ENCODE measurements at places on chromosomes 4 and X.
A peak's percentile ranks its signal among the peaks of the same experiment; 100 is the strongest.

DNA sequence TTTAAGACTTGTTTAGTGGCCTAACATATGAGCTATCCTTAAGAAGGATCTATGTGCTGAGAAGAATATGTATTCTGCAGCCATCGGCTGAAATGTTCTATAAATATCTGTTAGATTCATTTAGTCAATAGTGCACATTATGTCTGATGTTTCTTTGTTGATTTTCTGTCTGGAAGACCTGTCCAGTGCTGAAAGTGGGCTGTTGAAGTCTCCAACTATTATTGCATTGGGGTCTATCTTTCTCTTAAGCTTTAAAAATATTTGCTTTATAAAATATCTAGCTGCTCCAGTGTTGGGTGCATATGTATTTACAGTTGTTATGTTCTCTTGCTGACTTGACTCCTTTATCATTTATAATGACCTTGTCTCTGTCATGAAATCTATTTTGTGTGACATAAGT is 9.4 kb upstream of the BLTP1 start:
- no peak for DNase-seq

- no peak for DNase-seq
Observed at GRCh38 chr4:180449395-180449956, 1793.7 kb upstream of the TENM3 start.

DNA sequence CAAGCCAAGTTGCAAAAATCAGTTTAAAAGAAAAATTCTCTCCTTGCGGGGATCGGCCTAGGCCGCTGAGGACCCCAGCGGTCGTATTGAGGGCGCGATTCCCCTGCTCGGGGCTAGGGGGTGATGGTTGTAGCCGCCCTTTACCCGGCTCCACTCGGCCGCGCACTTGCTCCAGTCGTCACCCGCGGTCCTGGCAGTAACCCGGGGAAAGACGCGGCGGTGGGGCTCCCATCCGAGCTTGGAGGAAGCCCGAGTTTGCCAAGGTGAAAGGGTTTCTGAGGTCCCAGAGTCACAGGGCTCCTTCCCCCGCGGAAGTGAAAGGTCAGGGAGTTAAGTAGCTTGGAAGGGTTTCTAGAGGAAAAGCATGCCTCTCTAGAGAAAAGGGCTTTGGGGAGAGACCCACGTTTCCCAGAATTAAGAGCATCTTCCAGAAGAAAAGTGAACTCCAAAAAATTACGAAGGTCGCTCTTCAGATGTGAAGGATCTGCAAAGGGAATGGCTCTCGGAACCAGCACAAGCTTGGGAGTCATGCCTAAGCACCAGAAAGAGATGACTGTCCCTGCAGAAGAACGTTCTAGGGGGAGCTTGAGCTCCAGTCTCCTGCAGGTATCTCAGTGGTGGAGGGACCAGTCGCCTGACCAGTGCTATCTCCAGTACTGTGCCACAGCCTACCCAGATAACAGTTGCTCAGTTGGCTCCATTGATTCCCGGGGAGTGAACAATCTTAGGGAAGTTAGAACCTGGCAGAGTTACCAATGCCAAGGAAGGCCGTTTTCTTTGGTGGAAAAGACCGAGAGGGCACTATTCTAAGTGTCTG is 875 bp downstream of the LAP3 start:
- peak; percentile 20 for DNase-seq

DNA sequence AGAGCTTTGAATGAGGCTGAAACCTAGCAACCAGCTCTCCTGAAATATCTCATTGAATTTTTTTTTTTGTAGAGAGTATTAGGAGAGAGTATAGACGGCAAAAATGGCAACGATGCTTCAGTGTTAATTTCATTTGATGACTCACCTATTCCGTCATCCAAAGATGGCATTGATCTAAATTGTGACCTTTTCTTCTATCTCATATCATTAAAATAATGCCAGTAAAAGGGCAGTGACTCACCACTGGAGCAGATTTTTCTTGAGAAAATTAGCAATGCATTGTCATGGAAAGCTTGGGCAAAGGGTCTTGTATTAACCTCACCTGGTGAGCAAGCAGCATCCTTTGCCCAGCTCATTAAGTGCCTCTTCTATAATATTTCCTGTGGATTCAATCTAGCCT is 19.6 kb downstream of the VMA21 start:
- DNase-seq = no peak

DNA sequence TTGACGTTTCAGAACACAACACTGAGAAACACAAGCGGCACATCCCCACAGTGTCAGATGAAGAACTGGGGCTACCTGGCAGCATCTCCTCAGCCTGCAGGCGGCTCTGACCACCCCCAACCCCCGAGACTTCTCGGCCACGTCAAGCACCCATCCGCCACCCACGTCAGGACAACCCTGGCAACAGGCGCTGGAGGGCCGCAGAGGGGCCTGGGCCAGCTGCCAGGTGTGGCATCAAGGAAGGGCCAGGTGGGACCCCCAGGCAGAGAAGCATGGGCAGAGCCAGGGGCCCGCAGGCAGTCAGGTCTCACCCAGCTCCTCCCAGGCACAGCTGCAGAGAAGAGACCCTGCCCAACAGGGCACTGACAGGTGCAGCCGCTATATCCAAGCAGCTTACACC is 22.3 kb downstream of the GAK start:
- DNase-seq = no peak

DNA sequence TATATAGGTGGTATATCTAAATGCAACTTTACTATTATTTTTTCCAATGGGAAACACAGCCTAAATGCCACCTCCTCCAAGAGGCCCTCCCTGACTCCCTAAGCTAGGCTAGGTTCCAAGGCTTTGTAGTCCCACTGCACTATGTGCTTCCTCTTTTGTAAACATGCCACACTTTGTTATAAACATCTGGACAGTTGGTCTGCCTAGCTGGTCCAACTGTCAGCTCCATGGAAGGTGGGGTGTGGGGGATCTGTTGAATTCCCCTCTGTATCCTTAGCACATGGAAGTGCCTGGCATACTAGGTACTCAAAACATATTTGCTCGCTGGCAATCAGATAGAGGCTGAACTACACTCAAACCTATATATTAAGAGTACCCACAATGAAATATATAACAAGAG is 63.4 kb downstream of the SLC9A7 start:
- DNase-seq = no peak

DNA sequence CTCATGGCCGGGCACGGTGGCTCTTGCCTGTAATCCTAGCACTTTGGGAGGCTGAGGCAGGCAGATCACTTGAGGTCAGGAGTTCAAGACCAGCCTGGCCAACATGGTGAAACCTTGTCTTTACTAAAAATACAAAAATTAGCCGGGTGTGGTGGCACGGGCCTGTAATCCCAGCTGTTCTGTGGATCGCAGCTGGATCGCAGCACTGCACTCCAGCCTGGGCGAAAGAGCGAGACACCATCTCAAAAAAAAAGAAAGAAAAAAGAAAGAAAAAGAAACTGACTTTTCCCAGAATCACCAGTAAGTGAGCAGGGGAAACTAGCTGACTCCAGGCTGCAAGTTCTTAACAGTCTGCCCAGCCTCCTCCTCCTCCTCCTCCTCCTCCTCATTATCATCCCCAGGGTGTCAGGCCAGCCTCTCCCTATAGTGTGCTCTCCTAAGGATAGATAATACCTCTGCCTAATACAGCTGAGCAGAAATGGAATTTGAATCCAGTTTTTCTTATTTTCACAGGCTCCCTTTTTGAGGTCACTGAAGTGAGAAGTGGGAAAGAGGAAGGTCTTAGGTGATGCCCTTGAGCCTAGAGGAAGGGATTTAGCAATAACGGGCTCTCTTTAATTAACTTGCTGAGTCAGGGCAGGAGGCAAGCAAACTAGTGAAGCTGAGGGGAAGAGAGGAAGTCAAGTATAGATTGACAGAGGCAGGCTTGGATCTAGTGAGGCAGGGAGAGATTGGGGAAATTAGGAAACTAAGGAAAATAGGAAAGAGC is 11.8 kb upstream of the ELF2 start:
- DNase-seq = no peak

DNA sequence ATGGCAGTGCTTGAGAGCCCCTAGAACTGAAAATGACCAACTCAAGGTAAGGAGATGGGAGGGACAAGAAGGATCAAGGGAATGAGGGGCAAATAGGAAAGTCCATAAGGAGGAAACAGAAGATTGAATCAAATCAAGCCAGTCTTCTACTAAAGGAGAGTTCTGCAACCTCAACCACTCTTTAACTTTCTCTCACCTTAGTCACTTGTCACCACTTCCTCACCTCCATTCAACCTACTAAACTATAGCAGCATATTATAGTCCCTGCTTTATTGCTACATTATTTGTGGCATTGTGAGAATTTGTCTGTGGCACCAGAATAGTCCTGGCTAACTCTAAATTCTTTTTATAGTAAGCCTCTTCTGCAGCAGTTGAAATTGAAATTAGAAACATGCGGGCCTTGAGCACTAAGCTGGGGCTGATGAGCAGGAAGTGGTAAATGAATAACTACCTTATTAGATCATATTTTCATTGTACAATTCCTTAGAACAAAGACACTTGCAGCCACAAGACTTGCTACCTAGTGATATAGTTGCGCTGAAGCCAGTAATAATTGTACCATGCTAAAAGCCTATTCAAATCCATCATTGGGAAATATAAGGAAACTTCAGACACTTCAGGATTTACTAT is 336.9 kb downstream of the ZNF674 start:
- no peak for DNase-seq

GRCh38 chr4:187166886-187167512 is 443.3 kb upstream of the FAT1 start:
- DNase-seq = no peak

DNA sequence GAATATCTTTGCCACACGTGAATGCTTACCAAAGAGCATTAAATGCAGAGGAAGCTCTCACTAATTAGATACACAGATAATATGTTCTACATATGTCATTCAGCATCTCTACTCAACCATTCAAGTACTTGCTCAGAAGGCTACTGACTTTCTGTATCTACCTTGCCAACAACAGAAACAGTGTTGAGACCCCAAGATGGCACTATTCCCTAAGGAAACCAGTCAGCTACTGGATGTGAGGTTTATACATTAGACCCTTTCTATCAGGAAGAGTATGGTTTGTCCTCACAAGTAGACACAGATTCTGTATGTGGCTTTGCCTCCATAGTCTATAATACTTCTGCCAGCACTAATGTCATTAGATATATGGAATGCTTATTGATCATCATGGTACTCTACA is 443.9 kb upstream of the INTU start:
- no peak for DNase-seq

DNA sequence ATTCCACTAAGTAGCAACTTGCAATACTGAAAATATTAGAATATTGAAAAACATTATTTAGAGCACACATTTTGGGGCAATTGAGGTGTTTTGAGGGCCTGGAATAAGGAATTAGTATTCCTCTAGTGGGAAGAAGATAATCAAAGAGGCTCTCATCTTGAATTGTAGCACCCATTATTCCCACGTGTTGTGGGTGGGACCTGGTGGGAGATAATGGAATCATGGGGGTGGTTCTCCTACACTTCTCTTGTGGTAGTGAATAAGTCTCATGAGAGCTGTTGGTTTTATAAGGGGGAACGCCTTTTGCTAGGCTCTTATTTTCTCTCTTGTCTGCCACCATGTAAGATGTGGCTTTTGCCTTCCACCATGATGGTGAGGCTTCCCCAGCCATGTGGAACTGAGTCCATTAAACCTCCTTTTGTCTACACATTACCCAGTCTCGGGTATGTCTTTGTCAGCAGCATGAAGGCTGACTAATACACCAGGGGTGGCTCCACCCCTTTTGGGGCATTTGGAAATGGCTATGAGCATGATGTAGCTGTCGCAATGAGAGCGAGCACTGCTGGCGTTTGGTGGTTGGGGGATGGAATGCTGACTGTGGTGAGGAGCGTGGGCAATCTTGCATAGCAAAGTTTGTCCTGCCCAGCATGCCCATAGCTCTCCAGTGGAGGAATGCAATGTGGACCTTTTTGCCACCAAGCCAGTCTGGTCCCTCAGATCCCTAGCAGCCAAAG is 308.2 kb downstream of the FRMPD4 start:
- no peak for DNase-seq

DNA sequence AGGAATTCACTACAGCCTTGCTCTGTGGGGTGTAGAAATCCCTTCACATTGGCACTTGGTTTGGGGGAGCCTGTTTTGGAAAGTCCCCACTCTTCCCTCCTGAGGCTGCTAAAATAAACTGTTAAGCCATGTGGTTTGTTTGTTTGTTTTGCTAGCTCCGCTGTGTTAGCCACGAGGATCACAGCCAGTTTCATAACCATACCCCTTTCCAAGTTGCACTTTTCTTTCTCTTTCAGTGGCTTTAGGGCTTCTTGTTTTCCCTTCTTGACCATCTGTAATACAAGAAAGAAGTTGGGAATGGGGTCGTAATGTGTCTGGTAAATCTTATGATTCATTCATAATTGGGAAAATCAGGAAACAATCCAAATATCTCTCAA is 24.8 kb upstream of the UXT start:
- DNase-seq = no peak

- no peak for DNase-seq
Observed at GRCh38 chrX:10031746-10032145, 64.6 kb downstream of the CLDN34 start.

DNA sequence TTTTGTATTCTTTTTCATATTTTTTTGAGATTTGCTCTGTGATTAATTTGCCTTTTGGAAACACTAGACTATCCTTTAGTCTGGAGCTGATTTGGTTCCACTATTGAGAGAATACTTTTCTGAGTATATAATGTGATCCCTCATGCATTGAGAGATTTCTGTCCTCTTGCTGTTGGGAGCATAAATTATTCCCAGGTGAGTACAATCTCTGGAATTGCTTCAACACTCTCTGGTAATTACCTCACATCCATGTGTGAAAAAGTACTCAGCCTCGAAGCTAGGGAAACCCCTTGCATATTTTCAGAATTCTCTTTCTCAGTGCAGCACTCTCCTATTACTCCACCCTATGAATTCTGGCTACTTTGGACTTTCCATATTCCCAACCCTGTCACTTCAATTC is 550.0 kb downstream of the RAPGEF2 start:
- no peak for DNase-seq

DNA sequence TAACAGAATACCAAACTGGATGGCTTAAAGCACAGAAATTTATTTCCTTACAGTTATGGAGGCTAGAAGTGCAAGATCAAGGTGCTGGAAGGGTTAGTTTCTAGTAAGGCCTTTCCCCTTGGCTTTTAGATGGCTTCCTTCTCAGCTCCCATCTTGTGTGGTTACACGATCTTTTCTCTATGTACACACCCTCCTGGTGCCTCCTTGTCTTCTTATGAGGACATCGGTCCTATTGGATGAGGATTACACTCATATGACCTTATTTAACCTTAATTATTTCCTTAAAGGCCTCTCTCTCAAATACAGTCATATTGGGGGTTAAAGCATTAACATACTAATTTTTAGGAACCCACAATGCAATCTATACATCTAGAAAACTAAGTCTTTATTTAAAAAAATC is 787.9 kb upstream of the GALNTL6 start:
- no peak for DNase-seq

DNA sequence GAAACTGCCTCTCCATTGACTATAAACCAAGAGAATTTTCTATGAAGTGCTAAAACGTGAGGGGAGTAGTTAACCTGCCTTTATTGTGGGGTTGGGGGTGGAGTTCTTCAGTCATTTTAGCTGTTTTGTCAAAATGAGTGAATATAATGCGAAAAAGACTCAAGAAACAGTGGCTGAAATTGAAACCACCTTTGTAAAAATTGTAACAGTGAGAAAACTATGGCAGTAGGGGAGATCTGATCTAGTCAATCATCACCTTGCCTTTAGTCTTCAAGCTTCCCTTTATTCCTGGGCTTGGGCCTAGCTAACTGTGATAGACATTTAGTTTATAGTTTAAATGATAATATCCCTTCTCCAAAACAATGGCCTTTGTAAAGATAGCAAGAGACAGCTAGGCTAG is 1927.3 kb downstream of the STIM2 start:
- DNase-seq = no peak
